ENCODE measurements at places on chromosomes 2 and 18. TPM values are rescaled to one million over a fixed set of nuclear protein-coding genes. Genes with fewer than 3 reads are reported as not detected.

KCNG2 gene
- 0.23 TPM for total RNA-seq

GALR1 gene
- total RNA-seq: 0.12 TPM

DPYSL5 gene
- total RNA-seq: not detected

DNA sequence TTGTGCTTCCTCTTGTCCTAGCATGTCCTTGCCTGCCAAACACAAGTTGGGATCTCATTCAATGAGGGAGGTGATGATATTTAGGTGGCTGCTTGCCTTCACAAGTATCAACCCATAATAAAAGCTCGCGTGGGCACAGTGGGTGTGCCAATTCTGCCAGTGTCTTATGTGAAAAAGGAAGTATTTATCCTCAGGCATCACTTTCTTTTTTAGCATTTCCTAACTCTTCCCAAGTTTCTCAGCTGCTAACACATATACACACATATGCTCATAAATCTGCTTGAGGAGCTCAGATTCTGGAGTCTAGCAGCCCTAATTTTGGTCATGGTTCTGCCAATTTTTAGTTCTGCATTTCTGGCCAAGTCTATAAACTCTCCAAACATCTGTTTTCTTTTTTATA lies 319.5 kb upstream of the HNMT start:
- H3K27me3 ChIP-seq: no peaks in the 10 kb centered on the region
- DNase-seq: no peak
- no peaks in the 10 kb centered on the region for H3K4me1 ChIP-seq
- H3K4me3 ChIP-seq: no peak overlapping the region

DNA sequence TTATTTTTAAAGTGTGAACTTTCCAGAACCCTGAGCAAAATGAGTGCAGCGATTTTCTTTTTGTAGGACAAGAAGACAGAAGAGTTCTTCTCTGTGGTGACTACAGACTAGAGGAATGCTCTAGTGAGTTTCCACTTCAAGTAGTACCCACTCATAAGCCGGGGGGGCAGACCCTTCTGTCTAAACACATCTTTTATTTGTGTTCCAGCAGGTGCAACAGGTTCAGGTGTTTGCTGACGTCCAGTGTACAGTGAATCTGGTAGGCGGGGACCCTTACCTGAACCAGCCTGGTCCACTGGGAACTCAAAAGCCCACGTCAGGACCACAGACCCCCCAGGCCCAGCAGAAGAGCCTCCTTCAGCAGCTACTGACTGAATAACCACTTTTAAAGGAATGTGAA lies 25.2 kb downstream of the PTRHD1 start:
- no peaks in the 10 kb centered on the region for H3K4me1 ChIP-seq
- no peaks in the 10 kb centered on the region for H3K36me3 ChIP-seq
- H3K27me3 ChIP-seq: no peaks in the 10 kb centered on the region
- H3K27ac ChIP-seq: no peak overlapping the region

- no peak for DNase-seq
- H3K36me3 ChIP-seq: no peaks in the 10 kb centered on the region
- no peaks in the 10 kb centered on the region for H3K27me3 ChIP-seq
- no peak overlapping the region for H3K27ac ChIP-seq
Measured at GRCh38 chr2:227623226-227623625, 5.9 kb downstream of the SCYGR4 start.

All from ovary (tissue), 10 donors.